Memory B cell (primary cell): ENCODE measurements at places on chromosomes 2 and 18.

DNA sequence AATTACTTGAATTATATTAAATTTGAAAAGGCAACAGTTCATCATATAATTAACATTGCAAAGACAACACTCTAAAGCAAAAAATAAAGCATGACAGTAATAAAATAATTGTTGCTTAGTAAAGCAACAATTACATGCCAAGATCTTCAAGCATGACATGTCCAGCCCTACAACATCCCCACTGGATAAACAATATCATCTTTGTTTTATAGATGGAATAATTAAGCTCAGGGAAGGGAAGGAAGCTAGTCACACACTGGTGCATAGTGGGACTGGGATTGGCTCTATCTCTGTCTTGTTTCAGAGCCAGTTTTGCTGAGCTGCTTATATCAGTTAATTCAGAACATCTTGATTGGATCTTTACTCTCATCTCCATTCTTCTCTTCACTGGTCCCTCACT, 49.9 kb upstream of the PARD3B start:
- DNase-seq: no peak

DNA sequence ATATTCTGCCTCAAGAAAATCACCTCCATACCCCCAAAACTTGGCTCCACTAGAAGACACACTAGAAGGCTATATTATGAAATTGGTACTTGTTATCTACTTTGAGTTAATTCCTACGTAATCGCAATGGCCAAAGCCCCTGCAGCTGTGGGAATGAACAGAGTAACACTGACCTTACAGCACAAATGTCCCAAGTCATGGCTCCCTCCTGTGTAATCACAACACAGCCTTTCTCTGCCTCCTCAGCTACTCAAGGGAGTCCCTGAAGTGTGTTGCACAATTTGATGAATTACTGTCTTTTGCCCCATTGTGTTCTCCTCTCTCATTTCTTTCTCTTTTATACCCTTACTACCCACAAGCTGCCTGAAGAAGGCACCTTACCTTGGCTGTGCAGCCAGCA, 375.2 kb downstream of the ARHGAP15 start:
- no peak for DNase-seq

DNA sequence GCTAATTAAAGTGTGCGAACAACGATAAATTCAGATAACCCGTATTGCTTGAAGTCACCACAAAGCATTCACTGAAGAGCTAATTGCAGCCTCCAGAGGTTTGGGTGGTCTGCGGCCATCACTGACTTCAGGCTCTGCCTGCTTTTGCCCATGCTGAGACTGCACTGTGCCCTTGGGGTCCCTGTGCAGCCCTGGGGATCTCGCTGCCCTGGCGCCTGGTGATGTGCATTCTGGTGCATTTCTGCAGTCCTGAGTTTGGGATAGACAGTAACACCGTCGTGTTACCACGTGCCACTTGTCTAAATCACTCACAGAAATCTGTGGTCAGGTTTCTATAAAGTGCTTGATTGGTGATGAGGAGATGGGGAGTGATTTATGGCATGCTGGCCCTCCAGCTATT, 27.6 kb downstream of the LDLRAD4 start:
- no peak for DNase-seq

DNA sequence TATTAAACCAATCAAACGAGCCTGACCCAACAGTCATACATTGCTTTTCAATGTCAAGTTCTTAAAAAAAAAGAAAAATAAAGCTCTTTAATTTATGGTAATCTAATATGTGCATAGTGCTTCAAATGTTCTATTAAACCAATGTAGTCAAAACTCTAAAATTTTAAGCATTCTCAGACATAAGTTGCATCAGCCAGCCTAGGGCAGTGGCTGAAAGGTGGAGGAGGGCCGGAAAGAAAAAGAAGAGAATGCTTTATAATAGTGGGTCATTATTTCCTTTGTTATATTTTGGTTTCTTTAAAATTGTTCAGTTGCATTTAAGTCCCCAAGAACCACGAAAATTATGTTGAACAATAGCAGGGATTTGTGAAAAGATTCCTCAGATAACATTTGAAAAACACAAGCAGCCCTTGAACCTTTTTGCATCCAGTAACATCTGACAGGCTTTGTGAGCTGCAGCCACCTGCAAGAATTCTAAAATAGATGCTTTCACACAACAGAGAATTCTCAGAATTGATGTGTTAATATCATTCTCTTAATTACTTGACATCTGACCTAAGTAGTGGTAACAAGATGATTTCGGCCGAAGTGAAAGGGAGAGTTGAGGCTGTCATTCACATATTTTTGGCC, 252.1 kb downstream of the CDCA7 start:
- no peak for DNase-seq

DNA sequence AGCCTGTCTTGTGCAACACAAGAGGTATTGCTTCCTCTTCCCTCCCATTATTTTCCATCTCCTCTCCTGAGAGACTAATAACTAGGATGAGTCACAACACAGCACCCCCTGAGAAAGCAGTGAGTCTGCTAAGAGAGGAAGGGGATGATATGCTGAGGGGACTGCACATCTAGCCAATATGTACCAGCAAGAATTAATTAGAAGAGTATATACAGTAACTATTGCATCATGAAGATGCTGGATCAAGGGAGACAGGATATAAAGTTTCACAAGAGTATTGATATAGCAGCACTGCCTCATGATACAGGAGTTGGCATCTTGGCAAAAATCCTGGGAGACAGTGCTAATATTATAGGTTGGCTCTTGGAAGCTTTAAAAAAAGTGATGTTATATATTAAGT, 289.9 kb upstream of the RBMS1 start:
- no peak for DNase-seq

DNA sequence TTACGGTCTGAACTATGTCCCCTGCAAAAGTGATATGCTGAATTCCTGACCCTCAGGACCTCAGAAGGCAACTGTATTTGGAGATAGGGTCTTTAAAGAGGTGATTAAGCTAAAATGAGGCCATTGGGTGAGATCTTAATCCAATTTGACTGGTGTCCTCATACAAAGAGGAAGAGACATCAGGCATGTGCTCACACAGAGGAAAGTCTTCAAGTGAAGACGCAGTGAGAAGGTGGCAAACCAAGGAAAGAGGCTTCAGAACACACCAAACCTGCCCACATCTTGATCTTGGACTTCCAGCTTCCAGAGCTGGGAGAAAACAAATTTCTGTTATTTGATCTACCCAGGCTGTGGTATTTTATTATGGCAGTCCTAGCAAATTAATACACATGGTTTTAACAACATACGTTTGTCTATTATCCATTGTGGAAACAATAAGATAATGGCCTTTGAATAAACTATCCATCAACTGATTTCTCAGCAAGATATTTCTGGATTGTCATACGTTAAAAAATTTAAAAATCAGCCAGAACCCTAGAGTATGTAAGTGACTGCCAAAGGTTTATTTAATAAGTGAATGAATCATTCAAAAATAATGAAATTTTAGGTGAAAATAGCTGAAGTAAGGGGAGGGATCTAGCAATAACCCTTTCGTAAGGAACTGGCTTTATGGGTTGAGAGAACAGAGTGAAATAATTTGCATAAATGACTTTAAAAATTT, 6.5 kb downstream of the WIPF1 start:
- no peak for DNase-seq

DNA sequence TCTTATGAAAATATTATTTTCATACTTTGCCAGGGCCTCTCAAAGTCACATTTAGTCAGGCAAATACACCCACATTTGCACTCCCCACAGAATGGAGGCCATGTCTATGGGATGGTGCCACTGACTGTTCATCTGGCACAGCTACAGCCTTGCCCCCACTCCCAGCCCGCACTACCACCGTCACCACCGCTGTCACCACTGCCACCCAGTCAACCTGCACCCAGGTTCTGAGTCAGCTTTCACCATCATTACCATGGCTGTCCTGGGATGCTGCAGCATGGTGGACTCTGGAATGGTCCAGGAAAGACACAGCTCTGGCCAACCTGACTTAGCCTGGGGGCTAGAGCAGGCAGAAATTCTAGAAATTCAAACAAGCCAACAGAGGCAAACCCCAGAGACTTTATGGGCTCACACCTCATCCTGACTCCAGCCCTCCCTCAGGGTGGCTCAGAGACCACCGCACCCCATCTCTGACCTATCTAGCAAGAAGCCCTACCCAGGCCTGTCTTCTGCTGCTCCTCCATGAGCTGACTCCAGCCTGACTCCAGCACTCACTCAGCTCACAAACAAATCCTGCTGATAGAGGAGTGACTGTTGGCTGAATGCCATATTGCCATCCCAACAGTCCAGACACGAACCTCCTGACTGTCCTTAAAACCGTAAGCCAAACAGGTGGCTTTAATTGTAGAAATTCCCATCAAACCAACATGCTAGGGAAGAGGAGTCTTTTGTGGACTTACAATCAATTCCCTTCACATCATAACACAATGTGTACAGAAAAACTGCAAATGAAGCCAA, 28.0 kb downstream of the DNER start:
- DNase-seq: no peak
